SK-N-SH treated with all-trans-retinoic acid at 6 μM for 48 hours (cell line): ENCODE measurements at places on chromosomes 2 and 18.
A peak's percentile ranks its signal among the peaks of the same experiment; 100 is the strongest.

GRCh38 chr2:196407675-196408264 is 231.7 kb upstream of the CCDC150 start:
- no peak for ATAC-seq

- ATAC-seq: no peak
Measured at GRCh38 chr2:65671670-65672242, 239.4 kb upstream of the SPRED2 start.

- ATAC-seq: no peak
Measured at GRCh38 chr2:207873794-207874193, 104.1 kb upstream of the FZD5 start.

DNA sequence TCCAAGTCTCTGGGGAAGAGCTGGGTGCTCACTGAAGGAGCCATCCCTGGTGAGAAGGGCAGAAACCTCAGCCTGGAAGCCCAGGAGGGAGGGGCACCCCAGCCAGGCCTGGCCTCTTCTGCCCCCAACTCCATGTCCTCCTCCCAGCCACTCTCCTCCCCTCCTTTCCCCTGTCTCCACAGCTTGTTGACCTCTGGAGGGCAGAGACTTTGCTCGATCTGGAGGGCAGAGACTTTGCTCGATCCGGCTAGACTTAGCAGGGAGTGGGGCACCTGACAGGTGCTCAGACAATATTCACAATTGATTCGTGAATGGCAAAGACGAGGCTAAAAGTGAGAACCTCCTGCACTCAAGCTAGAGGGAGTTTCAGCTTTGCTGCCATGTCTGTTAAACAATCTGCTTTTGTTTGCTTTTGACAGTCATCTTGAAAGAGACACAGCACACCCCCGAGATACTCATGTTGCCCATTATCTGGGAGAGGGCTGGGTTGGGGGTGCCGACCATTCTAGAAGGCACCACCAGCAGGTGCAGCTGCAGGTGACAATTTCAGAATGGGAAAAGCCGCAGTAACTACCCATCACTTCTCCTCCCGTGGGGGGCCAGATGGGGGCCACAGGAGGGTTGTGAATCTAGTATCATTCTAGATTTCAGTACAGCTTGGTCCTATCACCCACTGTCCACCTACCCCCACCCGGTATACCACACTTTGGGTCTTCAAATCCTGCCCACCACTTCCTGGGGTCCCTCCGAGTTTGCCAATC is 54.8 kb downstream of the DNMT3A start:
- no peak for ATAC-seq

- ATAC-seq: 0 out of 3 replicates have a peak, but pooled peaks have one; percentile 27
Measured at GRCh38 chr2:199405241-199405640, 52.5 kb downstream of the SATB2 start.

DNA sequence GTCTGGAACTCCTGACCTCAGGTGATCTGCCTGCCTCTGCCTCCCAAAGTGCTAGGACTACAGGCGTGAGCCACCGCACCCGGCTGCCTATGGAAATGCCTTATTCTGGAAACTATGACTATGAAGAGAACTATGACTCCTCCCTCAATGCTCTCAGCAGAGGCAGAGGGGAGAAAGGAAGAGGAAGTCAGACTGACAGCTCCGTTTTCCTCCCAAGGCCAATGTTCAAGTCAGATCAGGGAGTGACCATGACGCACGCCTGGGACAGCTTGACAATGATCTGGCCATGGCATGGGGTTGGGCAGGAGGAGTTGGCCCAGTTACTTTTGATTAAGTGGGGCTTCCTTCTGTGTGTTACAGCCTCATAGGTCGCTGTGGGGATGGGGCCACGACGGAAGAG is 44.3 kb upstream of the MRPL33 start:
- ATAC-seq: no peak

DNA sequence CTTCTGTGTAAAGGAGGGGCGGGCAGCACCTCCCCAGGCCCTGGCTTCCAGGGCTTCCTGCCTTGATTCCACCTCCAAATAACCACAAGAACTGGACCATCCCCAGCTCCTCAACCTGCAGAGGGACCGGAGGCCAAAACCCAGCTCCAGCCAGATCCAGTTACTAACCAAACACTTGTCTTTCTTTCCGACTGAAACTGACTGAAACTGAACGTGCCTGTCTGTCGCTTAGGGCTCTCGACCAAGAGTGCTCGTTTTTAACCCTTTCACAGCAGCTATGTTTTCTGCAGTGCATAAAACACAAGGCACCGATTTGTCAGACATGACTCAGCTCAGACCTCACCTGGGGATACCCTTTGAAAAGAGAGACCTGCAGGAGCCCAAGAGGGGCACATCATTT is 249.9 kb upstream of the SIX2 start:
- no peak for ATAC-seq
